ENCODE measurements at places on chromosomes 4 and X. TPM values are rescaled to one million over a fixed set of nuclear protein-coding genes. Genes with fewer than 3 reads are reported as not detected.

DNA sequence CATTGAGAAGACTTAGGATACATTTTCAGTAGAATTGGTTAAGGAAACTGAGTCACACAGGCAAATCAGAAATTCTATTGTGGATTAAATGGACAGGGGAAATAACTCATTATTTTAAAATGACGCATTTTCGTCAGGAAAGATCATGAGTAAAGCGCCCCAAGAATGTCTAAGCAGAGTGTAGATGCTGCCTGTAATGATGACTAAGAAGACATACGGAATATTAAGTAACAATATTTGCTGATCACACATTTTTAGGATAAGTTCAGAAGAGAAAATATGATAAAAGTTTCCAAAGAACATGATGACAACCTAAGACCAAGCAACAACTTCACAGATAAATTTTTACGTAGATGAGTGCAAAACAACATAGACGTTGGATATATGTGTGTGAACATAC lies 596.3 kb upstream of the TENM3 start:
- no peak for DNase-seq

The GPRIN3 gene
- 9.8 TPM for total RNA-seq

The SEL1L3 gene
- total RNA-seq, result 25.3 TPM

DNA sequence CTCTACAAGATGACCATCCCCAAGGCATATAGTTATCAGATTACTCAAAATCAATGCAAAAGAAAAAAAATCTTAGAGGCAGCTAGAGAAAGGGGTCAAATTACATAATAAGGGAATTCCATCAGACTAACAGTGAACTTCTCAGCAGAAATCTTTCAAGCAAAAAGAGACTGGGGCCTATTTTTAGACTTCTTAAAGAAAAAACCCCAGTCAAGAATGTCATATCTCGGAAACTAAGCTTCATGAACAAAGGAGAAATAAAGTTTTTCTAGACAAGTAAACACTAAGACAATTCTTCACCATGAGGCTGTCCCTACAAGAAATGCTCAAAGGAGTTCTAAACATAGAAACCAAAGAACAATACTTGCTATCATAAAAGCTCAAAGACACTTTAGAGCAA lies 51.7 kb downstream of the RAB28 start:
- DNase-seq, result no peak

The GPR78 gene
- not detected for total RNA-seq

GRCh38 chrX:119853444-119853843 lies 681 bp upstream of the UPF3B start:
- DNase-seq, result no peak

The CFAP97 gene
- total RNA-seq, result 58.4 TPM

Data from aorta (tissue), 5 donors.